ENCODE measurements at places on chromosomes 13 and 19.

DNA sequence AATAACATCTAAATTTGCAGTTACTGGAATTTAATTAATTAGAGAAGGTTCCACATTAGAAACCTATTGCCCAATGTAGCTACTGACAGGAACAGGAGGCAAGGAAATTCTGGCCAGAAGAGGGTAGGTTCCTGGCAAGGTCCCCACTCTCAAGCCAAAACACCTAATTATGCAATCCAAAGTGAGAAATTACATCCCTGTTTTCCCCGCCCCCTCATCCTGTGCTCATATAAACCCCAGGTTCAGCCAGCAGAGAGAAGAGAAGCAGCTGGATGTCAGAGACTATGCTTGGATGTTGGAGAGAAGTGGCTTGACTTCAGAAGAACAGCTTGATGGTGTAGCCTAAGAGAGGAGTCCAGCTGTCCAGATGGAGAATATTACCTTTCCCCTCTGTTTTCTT, 951.3 kb upstream of the PRR20A start:
- no peak for DNase-seq

DNA sequence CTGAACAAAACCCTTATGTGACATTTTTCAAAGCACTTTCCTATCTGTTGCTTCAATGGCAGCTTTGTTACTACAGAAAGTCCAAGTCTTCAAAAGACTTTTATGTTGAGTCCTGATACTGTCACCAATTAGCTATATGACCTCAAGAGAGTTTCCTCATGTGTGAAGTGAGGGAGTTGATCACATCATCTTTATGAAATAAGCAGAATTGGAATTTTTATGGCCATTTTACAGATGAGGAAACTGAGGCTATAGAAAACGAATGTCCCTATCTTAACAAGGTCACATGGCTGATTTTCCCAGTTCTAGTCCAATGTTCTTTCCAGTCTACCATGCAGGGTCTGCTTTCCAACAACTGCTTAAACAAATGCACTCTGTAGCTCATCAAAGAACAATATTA, 2.6 kb downstream of the TNFRSF19 start:
- no peak for DNase-seq

- DNase-seq = no peak
These were observed 26.6 kb downstream of the MCF2L start for GRCh38 chr13:112995395-112996191.

DNA sequence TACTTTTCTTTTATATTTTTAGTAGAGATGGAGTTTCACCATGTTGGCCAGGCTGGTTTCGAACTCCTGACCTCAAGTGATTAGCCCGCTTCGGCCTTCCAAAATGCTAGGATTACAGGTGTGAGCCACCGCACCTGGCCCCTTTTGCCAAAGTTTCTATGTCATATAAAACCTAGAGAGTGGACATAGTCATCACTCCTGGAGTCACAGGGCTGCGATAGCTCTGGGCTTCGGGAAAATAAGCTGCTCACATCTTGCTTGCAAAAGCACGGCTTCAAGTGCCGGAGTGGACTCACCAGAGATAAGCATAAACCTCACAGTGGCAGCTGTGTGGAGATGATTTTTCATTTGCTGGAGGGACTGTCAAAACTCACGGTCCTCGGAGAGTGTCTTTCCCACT, 171.2 kb downstream of the TEX29 start:
- DNase-seq = no peak

DNA sequence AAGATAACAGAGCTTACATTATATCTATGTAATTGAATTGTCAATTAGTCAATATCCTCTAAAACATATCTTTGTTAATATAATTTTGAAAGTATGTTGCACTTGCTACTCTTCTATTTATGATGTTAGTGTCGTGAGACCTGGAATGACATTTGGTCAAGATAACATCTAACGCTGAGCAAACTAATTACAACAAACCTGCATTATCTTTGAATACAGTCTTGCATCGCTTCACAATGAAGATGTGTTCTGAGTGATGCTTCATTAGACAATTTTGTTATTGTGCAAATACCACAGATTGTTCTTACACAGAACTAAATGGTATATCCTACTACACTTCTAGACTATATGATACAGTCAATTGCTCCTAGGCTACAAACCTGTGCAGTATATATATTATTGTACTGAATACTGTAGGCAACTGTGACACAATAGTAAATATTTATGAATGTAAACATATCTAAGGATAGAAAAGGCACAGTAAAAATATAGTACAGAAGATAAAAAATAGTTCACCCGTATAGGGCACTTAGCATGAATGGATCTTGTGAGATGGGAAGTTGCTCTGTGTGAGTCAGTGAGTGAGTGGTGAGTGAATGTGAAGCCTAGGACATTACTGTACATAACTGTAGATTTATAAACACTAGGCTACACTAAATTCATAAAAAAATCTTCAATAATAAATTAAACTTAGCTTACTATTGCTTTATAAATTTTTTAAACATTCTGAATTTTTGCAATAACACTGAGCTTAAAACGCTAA, 1773.8 kb downstream of the PCDH9 start:
- DNase-seq = no peak

GRCh38 chr19:45049073-45049736, 10.4 kb downstream of the CLASRP start:
- no peak for DNase-seq

DNA sequence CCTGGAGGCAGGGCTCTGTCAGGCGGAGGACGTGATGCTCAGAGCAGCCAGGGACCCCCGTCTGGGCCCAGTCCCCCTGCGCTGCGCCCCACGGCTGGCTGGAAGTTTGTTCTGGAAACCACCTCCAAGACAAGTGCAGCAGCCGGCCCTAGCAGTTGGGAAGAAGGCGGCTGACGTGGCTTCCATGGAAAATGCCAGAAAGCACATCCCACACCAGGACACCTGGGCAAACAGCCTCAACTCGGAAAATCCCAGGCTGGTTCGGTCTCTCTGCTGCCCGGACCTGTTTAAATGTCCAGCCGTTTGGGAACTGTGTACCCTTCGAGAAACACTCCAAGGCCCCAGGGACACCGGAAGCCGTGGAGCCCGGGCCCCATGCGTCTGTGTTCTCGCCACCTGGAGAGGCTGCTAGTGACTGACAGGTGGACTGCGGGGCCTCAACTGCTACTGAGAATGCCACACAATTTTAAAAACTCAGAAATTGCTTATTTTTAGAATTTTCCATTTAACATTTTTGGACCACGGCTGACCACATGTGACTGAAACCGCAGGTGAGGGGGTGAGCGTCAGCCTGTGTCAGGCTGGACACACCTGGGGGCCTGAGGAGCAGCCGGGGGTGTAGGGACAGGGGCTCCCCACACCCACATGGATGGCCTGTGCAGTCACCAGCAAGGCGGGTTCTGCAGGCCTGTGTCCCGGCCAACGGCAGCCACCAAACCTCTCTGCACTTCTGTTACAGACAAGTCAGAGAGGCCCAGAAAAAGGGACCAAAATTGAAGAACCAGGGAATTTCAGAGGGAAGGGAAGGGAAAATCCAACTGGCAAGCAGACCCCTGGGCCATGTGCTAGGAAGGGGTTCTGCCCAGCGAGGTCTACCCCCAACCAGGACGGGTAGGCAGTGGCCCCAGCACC, 31.7 kb downstream of the RASA3 start:
- DNase-seq = no peak

Data from iPS DF 19.7 (cell line).